ENCODE measurements at places on chromosomes 4 and X.
A peak's percentile ranks its signal among the peaks of the same experiment; 100 is the strongest.

DNA sequence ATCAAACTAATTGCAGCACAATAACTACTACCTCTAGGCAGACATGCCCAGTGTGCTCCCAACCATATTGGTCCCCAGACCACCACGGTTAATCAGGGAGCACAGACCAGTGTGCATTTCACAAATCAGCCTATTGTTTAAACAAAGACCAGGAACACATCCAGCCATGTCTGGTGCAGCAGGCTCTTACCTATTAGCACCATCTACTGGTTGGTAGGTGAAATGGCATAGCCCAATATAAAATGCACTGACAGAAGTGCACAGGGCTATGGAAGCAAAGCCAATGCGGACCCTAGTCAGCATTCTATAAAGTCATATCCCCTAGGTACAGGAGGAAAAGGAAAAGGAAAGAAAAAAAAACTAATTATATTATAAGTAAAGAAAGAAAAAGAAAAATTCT is 15.5 kb upstream of the CYLC1 start:
- peak; percentile 23 for DNase-seq

- no peak for DNase-seq
These were observed 34.6 kb downstream of the USP9X start for GRCh38 chrX:41119803-41120202.

GRCh38 chr4:7778510-7779431 is 160.9 kb downstream of the AFAP1 start:
- peak; percentile 27 for DNase-seq

- DNase-seq: peak; percentile 84
These were observed 75.0 kb downstream of the PTTG2 start for GRCh38 chr4:38034986-38035882.
